ENCODE measurements at places on chromosomes 4 and X.
A peak's percentile ranks its signal among the peaks of the same experiment; 100 is the strongest.

GRCh38 chr4:11359591-11359990, 69.1 kb downstream of the HS3ST1 start:
- no peak for DNase-seq

DNA sequence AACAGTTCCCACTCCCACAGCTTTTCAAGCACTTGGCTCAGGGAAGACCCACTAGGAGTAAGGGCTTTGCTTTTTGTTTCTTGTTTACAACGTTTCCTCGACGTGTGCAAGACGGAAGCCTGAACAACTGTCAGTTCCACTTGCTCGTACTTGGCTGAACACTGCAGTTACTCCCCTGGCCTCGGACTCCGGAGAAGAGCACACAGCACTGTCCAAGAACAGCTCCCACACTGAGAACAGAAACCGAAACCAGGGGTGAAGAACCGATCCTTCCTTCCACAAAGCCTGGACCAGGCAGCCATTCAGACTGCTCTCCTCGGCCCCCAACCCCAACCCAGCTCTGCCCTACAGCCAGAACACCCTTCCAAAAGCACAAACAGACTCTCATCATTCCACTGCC, 25.5 kb downstream of the IRF2 start:
- no peak for DNase-seq

DNA sequence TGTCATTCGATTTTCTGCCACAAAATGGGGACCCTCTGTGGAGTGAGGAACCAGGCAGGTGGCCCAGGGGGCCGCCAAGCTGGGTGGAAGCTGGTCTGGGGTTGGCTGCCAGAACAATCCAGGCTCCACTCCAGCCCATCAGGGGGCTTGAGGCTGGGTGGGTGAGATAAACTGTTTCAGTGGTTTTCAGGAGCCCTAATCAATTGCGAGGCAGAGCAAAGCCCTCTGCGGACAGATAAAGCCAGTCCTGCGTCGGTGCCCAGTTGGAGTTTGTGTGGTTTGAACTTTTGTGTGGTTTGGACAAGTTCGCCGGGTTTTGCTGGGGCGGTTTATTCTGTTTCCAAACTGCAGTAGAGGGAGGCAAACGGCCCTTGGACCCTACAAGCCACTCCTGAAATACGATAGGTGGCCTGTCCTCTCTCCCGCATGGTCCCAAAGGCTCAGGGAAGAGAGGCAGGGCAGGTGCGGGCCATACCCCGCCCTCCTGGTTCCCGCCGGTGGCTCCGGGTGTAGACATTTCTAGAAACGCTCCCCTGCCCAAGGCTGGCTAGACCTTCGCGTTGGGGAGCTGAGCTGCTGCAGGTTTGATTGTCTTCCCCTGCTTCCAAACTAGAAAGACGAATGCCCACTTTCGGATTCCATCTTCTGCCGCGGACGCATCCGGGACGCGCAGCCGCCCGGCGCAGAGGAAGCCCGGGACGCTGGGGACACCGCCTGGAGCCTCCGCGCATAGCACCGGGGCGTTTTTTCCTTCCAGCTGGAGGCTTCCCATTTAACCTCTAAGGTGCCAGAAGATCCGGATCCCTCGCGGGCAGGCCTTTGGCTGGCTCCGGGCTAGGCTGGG, 169.0 kb upstream of the BCOR start:
- DNase-seq, result peak; percentile 56

- no peak for DNase-seq
These were observed 189.9 kb downstream of the BMPR1B start for GRCh38 chr4:94947681-94948108.

DNA sequence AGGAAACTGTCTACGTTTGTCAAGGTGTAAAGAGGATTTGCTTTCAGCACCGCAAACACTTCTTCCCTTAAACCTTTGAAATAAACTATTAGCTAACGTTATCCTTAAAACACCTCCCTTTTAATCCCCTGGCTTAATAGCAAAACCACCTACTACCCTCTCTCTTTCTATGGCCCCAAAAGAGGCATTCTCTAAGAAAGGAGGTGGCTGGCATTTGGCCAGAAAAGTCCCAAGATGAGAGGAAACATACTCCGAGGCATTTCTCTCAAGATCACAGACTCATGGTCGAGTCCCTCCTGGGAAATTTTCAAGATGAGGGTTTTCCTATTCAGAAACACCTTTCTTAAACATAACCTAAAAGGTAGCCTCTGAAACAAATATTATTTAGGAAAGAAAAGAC, 60.6 kb upstream of the VCX3B start:
- no peak for DNase-seq

- no peak for DNase-seq
These were observed 34.6 kb upstream of the FHL1 start for GRCh38 chrX:136112778-136113177.

DNA sequence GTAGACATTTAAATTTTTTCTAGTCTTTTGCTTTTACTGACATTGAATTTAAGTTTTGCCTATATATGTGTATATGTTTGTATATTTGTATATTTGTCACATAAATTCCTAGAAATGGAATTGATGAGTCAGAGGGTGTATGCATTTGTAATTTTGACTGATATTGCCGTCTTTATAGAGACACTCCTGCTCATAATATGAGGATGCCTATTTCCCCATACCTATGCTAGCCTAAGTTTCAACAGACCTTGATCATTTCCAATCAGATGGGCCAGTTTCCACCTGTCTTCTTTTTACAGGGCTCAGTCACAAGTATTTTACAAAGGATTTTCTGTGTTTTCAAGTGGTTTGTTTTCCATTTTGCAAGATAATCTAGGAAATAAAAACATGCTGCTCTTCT, 10.8 kb downstream of the PDLIM5 start:
- DNase-seq, result no peak

DNA sequence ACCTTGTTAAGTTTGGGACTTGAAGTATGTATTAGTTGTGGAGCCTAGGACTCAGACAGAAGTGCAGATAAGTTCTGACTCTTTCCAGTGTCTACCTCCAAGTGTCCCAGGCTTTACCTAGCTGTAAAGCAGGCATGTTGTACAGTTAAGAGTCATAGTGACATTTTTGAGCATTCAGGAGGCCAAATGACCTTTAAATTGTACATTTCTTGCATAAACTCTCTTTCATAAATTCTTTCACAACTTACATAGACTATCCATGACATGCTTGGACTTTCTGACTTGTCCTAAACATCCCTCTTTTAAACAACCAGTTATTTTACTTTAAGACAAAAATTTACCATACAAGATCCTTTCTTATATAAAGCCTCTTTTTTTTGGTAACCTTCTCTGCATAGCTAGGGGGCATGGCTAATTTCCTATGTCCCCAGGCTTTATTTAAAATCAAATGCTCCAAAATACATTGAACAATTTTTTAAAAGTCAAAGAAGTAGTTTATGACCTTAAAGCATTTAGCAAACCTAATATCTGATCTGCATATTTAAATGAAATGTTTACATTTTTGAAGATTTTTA, 40.1 kb upstream of the UGT8 start:
- DNase-seq, result no peak

- DNase-seq, result no peak
These were observed 32.8 kb upstream of the LSM6 start for GRCh38 chr4:146142768-146143167.

GRCh38 chrX:130197464-130197863, 25.7 kb downstream of the RAB33A start:
- DNase-seq, result no peak

- DNase-seq, result peak; percentile 50
These were observed at the start of gene PDGFRA for GRCh38 chr4:54228961-54229501. Gene PDGFRA, plus strand, starts transcription at chr4:54229293. Its CDS starts 29,476 bp downstream, at chr4:54258769.

DNA sequence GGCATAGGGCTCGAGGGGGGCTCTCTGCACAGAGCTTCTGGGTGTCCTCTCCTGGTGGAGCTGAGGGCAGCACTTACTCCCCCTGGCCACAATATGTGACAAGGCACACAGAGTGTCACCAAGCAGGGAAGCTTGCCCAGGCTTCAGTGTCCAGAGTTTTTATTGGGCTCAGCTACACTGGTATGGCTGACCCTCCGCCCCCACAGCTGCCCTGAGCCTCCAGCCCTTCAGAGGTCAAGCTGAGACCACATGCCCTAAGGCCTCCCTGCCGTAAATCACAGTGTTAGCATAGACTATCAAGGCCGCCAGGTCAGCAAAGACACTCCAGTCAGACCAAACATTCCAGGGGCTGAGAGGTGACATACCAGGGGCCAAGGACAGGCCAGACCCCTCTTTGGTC, 59.0 kb downstream of the EVC start:
- DNase-seq, result no peak

GRCh38 chrX:97524997-97525396, 641.3 kb downstream of the RPA4 start:
- no peak for DNase-seq

DNA sequence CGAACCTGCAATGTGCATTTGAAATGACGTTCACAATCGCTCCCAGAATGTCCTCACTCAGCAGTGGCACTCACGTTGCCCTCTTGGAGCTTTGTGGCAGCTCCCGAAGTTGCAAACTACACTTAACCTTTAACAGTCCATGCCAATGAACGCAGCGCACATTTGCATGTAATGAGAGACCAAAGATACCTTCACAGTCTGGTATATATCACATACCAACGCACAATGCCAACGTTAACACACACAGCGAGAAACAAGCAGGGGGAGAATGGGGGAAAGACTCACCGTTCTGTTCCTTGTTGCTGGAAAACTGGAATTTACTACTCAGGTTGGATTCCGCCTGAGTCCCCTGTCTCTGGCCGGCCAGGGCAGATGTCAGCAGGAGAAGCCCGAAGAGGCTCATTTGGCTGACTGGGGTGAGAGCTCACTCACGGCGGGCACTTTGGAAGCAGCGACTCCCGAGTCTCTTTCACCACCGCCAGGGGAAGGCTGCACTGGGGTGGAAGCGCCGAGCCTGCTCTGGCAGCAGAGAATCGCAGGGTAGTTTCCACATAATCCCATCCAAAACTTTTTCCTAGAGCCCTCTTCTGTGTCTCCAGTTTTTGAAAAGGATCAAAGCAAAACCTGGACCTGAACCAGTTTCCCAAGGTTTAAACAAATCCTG, 966 bp downstream of the PDGFC start:
- DNase-seq, result no peak

DNA sequence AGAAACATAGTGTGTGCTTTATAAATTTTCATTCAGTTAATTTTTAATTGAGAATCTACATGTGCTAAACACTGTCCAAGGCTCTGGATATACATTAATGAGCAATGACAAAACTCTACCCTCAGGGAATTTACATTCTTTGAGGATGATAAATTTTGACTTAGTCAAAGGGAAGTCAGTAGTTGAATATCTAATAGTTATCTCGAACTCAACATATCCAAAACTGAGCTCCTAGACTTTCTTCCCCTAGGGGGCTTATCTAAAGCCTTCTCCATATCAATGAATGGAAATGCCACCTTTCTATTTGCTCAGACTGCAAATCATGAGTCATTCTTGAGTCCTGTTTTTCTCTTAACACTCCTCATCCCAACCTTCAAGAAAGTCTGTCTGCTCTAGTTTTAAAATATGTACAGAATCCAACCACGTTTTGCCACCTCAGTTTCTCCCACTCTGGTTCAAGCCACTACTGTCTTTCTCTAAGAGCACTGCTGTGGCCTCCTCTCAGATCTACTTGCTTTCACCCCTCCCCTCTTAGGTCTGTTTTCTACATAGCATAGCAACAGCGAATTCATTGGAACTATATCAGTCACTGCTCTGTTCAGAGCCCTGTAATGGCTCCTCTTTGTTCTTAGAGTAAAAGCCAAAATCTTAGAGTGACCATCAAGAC, 9.5 kb downstream of the PARM1 start:
- DNase-seq, result no peak

Measured in HuH-7.5 (cell line).